ENCODE measurements at places on chromosomes 7 and 10.
A peak's percentile ranks its signal among the peaks of the same experiment; 100 is the strongest.

DNA sequence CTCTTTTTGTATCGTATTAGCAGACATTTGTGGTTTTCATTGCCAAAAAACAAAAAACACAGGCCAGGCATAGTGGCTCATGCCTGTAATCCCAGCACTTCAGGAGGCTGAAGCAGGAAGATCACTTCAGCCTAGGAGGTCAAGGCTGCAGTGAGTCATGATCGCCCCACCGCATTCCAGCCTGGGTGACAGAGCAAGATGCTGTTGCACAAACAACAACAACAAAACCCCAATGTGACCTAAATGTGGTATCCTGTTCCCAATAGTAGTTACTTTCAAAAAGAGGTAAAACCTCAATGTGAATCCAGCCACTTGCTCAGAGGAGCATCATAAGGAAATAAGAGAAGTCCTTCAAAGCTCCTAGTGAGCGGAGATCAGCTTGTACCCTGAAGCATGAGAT lies 45.8 kb upstream of the SKAP2 start:
- DNase-seq, result no peak

GRCh38 chr7:16874066-16874465 lies 7.7 kb downstream of the AGR3 start:
- no peak for DNase-seq

GRCh38 chr10:23198610-23198939 lies 6.5 kb downstream of the PTF1A start:
- no peak for DNase-seq

- no peak for DNase-seq
These were observed 107.0 kb upstream of the CELF2 start for GRCh38 chr10:10910634-10911033.

- no peak for DNase-seq
These were observed 23.3 kb downstream of the CALML3 start for GRCh38 chr10:5547931-5548660.

- no peak for DNase-seq
These were observed 3.1 kb downstream of the ZNF777 start for GRCh38 chr7:149457766-149458165.

- no peak for DNase-seq
These were observed 16.0 kb downstream of the TWIST1 start for GRCh38 chr7:19101472-19101871.

GRCh38 chr7:40058636-40059035 lies 75.8 kb downstream of the MPLKIP start:
- DNase-seq, result no peak

GRCh38 chr10:9895453-9895852 lies 1122.2 kb upstream of the CELF2 start:
- DNase-seq, result no peak

DNA sequence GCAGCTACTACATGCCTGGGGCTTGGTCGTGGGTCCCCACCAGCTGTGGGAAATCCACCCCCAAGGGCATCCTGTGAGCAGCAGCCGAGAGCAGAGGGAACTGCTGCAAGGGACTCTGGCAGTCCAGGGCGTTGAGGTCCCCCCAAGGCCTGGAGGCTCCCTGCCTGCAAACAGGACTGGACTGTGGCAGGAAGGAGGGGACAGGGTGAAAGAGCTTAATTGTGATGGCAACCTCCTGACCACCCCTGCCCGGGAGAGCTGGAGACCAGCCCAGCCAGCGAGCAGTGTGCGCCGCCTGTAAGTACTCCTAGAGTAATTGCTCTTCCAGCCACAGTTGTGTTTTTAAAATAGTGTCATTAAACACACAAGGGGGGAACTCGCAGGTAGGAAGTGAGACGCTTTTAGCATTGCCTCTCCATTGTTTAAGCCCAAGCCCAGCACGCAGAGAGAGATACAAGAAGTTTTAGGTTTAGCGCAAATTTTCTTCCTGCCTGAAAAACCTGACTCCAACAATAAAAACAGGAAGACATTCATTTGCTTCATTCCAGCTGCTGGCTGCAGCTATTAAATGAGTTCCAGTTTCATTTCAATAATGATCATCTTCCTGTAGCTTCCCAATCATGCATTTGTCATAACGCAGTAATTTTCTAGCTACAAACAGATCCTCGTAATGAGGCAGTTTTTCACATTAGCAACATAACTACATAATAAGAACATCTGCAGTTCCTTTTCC lies 111.1 kb downstream of the EBF3 start:
- DNase-seq, result no peak

DNA sequence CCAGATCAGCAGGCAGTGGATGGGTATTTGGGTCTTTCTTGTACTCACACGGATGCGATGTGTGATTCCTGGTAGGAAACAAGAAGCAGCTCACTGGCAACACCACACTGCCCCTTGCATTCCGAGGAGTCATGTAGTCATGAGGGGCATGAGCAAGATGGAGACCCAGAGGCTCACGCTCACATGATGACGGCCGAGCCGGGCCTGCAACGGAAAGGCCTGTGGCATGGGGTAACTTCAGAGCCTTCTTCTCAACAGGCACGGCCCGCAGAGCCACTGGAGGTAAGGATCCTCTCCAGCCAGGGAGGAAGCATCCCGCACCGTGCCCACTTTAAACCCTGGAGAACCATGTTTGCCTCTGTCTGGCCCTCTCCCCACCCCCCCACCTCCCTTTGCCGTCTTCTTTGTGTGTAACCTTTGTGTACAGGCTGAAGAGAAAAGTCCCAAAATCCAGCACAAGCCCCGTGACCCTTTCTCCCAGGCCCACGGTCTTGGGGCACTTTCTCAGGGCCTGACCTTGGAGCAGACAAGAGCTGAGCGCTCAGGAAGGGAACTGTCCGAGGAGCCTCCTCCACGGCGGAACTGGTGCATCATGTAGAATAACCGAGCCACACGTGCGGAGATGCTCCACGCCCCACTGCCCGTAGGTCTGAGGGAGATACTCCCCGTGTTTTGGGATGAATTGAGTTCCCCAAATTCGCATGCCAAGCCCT lies 516.4 kb downstream of the DNAJB6 start:
- DNase-seq, result no peak

- DNase-seq, result no peak
These were observed 26.8 kb downstream of the DPCD start for GRCh38 chr10:101614663-101615524.

GRCh38 chr10:132578287-132578951 lies 40.8 kb downstream of the INPP5A start:
- DNase-seq, result no peak

GRCh38 chr7:143252006-143252405 lies 11.2 kb upstream of the GSTK1 start:
- no peak for DNase-seq

GRCh38 chr7:97735075-97735474 lies 3.2 kb downstream of the TAC1 start:
- DNase-seq, result no peak

DNA sequence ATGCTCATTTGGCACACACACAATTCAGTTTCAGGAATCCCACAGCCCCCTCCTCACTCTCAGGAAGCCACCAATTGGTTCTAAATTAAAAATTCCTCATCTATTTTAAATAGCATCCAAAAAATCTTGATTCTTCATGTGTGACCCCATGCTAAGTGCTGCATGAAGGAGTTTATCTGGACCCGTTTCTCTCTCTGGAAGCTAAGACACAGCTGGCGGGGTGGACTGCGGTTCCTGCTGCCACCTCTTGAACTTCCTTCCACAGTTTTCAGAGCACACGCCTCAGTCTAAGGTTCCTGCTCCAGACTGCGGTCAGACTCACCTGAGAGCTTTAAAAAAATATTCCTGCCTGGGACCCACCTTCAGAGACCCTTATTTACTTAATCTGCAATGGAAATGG lies 34.5 kb downstream of the LYZL1 start:
- no peak for DNase-seq

GRCh38 chr7:38950309-38950708 lies 27.4 kb upstream of the POU6F2 start:
- DNase-seq, result no peak

DNA sequence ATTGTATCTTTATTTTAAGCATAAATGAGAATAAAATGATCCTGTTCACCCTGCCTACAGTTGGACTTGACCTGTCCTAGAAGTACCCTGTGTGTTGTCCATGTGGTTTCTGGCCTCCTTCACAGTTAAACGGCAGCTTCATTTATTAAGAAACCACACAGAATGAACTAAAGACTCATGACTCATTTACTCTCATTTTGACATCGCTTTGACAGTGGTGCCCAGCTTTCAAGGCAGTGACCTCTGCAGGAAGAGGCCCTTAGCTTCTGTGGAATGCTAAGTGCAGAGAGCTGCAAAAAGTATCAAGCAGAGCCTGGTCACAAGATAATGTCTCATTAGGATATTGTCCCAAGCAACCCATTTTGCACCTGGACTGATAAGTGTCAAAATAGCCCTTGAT lies 93.4 kb downstream of the AVL9 start:
- no peak for DNase-seq

DNA sequence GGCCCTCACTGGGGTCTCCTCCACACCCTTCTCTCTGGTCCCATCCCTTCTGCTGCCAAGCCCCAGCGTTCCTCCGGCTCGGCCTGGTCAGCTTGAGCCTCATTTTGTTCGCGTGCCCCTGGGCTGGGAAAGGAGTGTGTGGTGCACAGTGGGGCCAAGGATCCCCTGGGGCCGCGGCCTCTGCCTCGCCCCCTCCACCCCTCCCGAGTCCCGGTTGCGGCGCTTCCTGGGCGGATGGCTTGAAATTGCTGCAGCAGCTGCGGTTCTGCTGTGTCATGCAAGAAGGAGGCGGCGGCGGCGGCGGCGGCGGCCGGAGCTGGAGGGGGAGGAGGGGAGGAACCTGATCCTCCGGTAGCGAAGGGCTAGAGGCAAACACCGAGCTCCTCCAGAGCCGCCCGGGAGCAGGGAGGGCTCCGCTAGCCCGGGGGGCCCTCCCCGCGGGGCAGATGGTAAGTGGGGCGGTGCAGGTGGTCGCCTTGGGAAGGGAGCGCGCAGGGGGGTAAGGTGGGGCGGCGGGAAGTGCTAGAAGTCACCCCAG lies 217.8 kb upstream of the MKLN1 start:
- peak; percentile 46 for DNase-seq

GRCh38 chr7:88302486-88302885 lies 4.2 kb downstream of the STEAP4 start:
- DNase-seq, result no peak

DNA sequence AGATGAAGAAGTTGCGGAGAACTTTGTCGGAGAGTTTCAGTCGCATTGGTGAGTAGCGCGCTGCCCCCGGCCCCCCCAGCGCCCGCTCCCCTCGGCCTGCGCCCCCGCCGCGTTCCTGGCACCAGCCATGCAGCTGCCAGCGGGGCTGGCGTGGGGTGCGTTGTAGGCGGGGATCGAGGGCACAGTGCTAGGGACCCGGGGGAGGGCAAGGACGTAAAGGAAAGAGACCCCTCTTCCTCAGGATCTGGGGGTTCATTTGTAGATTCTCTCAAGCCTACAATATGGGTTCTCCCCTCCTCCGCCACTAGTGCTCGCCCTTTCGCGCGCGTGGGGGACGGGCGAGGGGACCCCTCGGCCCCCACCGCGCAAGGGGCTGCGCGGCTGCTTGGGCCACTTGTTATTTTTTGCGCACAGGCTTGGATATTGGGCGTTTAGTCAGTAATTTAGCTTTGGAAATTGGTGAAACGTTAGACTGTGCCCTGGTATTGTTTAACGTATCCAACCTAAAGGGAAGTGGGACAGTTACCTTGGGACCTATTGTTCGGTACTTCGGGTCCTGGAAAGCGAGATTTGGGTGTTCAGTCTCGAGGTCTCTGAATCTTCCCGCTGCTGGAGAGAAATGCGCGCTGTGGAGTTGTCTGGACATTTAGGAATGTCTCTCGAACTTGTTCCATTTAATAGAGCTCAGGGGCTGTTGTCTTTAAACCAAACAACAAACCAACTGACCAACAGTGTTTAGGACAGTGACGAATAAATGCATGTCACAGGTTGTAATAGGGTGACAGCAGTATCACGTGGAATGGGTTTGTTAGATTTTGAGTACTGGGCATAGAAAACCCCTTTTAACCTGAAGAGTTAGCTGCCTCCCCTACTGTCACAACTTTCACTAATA lies 796 bp downstream of the CDK14 start:
- no peak for DNase-seq

DNA sequence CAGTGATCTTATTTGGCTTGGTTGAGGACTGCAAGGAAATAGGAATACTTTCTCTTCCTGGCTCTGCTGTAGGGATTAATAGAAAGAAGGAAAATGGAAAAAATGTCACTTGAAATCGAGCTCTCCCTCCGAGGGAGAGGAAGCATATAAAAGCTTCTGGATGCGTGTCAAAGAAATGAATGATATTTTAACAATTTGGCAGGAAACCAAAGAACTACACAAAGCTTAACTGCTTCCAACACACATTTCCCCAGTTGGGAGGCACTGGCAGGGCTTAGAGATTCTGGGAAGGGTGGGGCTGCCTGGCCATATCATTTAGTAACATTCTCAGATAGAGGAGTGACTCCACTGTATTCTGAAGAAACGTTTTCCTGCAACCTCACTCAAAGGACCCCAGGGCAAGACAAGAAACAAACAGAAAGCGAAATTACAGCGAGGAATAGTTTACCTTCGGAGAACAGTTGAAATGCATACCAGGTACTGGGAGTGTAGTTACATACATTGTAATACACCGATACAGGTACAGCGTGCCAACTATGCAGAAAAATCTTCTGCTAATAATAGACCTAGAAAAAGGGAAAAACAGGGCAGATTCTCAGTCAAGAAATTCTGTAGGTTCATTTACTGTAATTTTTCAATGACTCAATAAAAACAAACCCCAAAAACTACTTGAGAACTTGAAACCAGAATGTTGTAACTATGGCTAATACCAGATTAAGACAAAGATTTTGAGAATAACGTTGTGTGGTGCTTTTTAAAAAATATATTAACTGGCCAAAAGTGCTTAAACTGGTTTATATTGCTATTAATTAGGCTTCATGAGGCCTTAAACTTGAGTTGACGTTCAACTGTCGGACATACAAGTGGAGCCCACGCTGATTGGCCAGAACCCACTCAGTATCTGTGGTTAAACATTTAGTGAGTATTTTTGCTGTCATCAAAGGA lies 75.7 kb upstream of the ASAH2 start:
- DNase-seq, result no peak

GRCh38 chr7:158850545-158851102 lies 5.7 kb upstream of the DYNC2I1 start:
- DNase-seq, result no peak

GRCh38 chr7:1448958-1449357 lies 10.3 kb downstream of the MICALL2 start:
- DNase-seq, result no peak

DNA sequence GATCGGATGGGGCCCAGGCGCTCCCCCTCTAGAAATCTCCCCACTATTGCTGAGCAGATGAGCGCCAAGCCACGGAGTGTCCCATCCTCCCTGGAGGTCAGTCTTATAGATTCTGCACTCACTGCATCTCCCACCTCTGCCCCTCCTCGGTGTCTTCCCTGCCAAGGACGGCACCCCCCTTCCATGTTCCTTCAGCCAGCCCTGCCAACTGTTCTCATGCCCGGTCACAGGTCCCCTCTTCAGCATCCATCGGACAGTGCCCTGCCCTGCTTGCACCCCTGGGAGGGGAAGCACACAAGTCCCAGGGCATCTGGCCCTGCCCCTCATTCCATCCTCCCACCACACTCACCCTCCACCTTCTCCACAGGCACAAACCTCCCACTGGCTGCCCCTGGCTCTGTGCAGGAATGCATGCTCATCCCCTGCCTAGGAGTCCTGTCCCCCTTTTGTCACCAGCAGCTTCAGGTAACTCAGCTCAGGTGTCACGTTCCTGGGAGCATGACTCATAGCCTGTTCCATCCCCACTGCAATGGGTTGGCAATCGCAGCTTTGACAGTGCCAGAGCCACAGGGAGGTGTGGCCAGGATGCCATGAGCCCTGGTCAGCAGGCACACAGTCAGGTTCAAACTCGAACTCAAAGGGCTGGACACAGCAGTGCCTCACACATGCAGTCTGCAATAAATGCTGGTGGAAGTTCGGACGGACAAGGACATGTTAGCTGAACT lies 234.7 kb upstream of the TCERG1L start:
- DNase-seq, result no peak

Data from cortex of kidney (tissue), 1 donor.